Kidney (tissue), 22 donors: ENCODE measurements at places on chromosomes 5 and 9. TPM values are rescaled to one million over a fixed set of nuclear protein-coding genes. Genes with fewer than 3 reads are reported as not detected.
A peak's percentile ranks its signal among the peaks of the same experiment; 100 is the strongest.

GRCh38 chr5:130078661-130079060 is 174.4 kb downstream of the CHSY3 start:
- H3K27me3 ChIP-seq = no peaks in the 10 kb centered on the region
- H3K36me3 ChIP-seq = no peaks in the 10 kb centered on the region
- H3K4me3 ChIP-seq = no peak overlapping the region
- no peaks in the 10 kb centered on the region for H3K4me1 ChIP-seq
- peak; percentile 3 for DNase-seq

STC2 gene
- 2.7 TPM for total RNA-seq

DNA sequence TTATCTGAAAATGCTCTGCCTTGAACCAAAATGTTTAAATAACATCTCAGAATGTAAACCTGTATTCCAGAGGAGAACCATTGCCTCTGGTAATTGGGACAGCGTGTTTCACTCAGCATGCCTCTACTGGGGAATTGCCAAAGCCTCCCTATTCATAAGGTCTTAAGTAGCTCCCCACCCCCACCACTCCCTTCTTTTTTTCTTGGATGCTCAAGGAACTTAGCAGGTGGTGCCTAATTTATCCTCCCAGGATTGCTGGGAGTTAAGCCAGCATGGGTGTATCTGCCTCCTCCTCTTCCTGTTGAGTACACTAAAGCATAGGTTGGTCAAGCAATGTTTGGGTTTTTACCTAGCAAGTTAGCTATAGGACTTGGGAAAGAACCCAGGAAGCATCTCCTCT is 220.2 kb downstream of the DMAC1 start:
- H3K27me3 ChIP-seq = no peaks in the 10 kb centered on the region
- no peaks in the 10 kb centered on the region for H3K4me1 ChIP-seq
- DNase-seq = no peak

DNA sequence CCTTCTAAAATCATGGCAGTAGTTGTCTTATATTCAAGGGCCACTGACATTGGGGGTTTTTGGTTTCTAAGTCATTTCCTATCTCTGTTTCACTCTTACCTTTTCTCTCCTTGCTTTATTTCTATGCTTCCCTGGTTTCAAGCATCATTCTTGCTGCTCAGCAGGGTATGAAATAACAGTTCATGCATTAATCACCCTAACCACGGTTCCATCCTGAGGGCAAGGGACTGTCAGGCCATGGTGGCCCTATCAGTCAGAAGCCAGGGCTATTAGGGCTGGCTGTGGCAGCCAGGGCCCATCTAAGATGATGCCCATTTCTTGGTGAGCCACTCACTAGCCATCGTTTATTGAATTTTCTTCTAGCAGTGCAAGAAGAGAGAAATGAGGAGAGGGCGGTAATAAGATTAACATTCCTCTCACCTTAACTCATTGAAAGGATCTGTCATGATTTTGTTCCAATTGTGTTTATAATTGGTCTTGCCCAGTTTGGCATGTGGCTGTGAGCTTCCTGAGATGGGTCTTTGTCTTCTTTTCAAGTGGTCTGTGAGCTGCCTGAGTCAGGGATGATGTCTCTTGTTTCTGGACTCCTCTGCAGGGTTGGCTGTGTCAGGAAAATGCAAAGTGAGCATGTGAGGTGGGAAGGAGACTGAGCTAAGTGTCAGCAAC is 45.2 kb downstream of the CYSTM1 start:
- H3K4me3 ChIP-seq = no peak overlapping the region
- no peaks in the 10 kb centered on the region for H3K36me3 ChIP-seq
- H3K27me3 ChIP-seq = no peaks in the 10 kb centered on the region
- H3K27ac ChIP-seq = peak overlapping the region; percentile 90
- no peak for DNase-seq

NUTM2G gene
- total RNA-seq = not detected
